ENCODE measurements at places on chromosomes 6 and 20.

DNA sequence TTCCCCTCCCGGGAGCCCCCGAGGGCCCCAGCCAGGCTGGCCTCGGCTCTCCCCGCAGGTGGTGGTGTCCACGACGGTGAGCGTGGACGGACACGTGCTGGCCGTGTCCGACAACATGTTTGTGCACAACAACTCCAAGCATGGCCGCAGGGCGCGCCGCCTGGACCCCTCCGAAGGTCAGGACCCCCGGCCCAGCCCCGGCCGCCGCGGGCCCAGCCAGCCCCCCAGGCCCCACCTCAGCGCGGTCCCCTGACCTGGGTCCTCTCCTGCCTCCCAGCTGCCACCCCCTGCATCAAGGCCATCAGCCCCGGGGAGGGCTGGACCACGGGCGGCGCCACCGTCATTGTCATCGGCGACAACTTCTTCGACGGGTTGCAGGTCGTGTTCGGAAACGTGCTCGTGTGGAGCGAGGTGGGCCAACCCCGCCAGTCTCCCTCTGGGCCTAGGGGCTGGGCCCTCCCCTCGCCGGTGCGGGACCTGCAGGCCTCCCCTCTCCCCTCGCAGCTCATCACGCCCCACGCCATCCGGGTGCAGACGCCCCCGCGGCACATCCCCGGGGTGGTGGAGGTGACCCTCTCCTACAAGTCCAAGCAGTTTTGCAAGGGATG lies 51.0 kb downstream of the CPXM1 start:
- DNase-seq, result no peak

DNA sequence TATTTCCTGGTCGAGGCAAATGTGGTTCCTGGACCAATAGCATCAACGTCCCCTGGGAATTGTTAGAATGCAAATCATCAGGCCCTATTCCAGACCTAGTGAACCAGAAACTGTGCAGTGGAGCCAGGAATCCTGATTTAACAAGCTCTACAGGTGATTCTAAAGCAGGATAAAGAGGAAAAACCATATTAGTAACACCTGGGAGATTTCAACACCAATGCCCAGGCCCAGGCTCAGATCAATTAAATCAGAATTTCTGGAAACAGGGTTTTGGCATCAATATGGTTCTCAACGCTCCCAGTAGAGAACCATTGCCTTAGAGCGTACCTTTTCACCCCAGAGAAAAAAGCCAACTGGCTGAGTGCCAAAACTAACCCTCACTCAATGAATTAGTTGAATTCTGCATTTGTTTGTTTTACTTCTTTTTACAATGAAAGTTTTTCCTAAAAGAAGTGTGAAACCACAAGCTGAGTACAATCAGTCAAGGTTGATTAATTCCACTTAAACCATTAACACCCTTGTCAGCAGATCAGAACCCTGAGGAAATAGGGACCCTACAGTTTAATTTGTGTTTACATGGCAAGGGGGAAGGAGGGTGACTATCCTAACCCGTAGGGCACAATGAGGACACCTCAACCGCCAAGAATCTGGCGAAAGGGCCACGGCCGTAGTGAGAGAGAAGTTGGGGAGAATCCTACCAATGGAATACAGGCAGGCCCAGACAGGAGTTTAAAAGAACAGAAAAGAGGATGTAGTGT lies 34.9 kb upstream of the LOC128125822 start:
- no peak for DNase-seq

DNA sequence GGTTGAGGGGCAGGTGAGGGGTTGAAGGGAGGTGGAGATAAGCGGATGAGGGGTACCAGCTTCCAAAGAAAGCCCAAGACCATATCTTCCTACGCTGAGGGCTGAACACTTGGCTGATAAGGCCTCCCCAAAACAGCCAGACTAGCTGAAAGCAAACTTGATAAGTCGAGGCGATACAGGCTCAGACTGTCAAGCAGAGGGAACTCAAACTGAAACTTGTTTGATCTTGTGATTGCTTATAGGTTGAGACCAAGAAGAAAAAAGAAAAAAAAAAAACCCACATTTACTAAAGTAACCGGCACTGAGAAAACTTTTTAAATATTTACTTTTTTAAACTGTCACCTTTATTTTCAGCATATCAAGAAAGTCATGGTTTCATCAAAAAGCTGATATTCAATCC lies 73.6 kb downstream of the TRERF1 start:
- no peak for DNase-seq

GRCh38 chr20:57851796-57852195 lies 142.0 kb upstream of the PMEPA1 start:
- peak; percentile 57 for DNase-seq

DNA sequence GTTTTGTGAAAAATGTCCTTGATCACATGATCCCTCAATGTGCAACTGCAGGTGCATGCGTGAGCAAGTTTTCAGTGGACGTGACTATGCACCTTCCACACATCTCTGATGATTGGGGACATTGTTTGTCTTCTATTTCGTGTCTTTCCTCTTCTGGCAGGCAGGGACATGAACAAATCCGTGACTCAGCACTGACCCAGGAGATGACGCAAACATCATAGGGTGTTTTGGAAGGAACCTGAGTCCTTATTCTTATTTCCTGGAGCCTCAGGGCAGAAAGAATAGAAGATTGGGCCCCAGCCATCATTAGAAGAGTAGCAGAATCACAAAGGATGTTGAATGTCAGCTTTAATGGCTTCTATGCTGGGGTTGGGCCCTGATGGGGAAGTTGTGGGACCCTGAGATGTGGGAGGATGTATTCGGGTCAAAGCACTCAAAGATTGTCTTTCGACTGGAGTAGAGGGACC lies 11.9 kb upstream of the SIRPD start:
- no peak for DNase-seq

GRCh38 chr6:14661691-14662090 lies 544.1 kb downstream of the CD83 start:
- no peak for DNase-seq

- no peak for DNase-seq
Observed at GRCh38 chr20:26214991-26215390, 518.3 kb upstream of the ZNF337 start.

DNA sequence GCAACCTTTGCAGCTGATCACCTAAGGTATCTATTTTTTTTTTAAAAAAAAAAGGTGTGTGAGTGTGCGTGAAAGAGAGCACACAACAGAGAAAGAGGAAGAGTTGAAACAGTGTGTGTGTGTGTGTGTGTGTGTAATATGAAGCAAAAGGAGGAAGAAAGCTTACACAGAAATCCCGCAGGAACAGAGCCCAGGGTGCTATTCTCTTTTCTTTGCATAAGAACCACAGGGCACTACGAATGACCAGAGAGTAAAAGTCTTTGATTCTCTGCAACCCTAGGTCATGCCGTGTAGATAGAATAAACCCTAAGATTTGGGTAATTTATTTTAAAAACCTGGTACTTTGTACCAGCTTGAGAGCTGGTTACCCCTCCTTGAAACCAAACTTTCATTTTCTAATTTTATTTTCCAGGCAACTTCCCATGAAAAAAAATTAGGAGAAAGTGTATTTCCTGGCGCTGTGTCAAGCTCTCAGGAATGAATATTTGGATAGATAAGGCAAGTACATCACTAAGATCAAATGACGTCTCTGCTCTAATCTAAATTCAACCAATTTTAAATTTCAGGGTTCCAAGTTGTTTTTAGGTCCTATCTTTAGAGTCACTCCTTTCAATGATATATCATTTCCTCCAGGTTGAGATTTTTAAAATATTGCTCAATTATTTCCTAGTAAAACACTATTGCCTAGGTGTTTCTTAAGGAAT lies 47.9 kb upstream of the ID4 start:
- no peak for DNase-seq

- no peak for DNase-seq
Observed at GRCh38 chr6:163863565-163863964, 449.0 kb downstream of the QKI start.

DNA sequence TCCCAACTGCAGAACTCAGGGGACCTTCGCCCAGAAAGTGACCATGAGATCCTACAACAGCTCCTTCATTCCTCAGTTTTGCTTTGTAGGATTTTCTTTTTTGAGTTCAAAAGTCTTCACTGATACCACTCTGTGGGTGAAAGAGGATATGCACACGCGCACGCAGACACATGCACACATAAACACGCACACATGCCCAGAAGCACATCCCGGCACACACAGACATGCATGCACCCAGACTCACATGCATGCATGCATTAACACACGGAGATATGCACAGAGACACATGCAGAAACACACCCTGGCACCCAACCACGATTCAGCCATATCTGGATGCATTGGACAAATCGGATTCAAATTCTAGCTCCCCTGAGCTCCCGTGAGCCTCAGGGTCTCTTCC lies 36.4 kb downstream of the ANKRD60 start:
- DNase-seq, result no peak

DNA sequence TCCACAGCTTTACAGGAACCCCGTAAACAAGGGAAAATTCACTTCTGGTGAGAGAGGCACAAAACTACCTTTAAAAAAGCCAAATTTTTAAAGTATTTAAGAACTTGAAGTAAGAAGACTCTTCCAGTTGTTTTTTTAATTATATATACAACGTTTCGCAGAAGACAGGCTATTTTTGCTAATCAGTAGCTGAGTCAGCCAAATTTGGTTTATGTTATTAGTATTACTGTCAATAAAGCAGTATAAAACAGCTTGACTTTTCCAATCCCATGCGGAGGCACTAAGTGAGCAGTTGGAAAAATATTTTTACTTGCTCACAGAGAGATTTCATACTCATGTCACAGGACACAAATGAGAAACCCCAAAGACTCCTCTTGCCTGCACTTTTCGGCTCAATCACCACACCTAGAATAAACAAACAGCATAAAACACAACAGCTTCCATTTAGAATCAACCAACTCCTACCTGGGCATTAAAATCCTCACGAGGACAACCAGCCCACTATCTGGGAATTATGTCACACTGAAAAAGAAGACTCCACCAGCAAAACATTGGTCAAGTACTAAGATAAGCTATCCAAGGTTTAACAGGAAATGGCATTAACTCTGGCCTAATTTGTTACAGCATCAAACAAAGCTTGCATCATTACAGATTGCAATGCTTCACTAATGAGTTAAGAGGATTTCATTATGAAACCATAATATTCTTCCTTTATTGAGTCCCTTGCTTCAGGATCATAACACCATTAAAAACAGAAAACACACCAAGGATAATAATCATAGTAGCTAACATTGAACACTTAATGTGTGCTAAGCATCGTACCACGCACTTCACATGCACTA lies 26.3 kb downstream of the ELOVL5 start:
- no peak for DNase-seq

GRCh38 chr6:6439778-6440177 lies 119.3 kb upstream of the F13A1 start:
- no peak for DNase-seq

GRCh38 chr6:29671026-29671425 lies 9.9 kb downstream of the ZFP57 start:
- no peak for DNase-seq

- DNase-seq, result peak; percentile 94
Observed at GRCh38 chr6:75143191-75143590, 62.7 kb downstream of the COL12A1 start.

DNA sequence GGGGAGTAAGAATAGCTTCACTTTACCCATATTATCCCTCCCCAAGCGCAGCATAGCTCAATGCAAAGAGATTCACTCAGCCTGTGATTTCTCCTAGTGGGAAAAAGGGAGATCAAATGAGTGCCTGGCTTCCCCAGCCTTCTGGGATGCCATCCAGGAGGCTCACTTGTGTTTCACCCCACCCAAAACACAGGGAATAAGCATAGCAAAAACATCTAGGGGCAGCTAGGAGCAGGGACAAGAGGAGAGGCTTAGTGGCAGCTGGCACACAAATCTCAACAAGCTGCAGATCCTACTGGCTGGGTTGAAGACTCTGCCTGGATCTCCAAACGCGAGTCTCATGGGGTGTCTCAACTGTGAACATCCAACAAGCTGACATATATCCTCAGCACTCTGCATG lies 715.8 kb downstream of the RNF144B start:
- DNase-seq, result no peak

DNA sequence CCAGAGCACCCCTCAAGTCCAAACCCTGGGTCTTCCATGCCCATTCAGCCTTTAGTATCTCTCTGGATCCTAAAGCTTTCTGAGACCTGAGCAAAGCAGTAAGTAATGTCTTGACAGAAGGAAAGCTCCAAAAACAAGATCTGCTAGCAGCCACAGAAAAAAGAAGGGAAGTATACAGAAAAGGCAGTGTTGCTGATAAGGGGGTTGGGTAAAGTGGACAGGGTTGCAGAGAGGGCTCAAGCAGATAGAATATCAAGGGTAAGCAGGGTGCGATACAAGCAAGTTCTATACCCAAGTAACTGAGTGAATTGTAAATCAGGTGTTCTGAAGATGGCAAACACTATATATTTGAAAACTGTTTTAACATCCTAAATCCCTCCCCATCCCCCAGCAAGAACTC lies 113.4 kb upstream of the CARMIL1 start:
- DNase-seq, result no peak

All from fibroblast of skin of left quadriceps (primary cell).